Stimulated activated CD4-positive, alpha-beta T cell treated with anti-CD3 and anti-CD28 coated beads, Interleukin-12 subunit alpha, Interleukin-12 subunit beta, amount 100 ng/mL, for 4 hours (primary cell): ENCODE measurements at places on chromosomes 12 and 14.

GRCh38 chr14:44029933-44030332 lies 477.1 kb downstream of the FSCB start:
- no peak for DNase-seq

- no peak for DNase-seq
Measured at GRCh38 chr14:59582161-59582560, 5.5 kb upstream of the CCDC175 start.

DNA sequence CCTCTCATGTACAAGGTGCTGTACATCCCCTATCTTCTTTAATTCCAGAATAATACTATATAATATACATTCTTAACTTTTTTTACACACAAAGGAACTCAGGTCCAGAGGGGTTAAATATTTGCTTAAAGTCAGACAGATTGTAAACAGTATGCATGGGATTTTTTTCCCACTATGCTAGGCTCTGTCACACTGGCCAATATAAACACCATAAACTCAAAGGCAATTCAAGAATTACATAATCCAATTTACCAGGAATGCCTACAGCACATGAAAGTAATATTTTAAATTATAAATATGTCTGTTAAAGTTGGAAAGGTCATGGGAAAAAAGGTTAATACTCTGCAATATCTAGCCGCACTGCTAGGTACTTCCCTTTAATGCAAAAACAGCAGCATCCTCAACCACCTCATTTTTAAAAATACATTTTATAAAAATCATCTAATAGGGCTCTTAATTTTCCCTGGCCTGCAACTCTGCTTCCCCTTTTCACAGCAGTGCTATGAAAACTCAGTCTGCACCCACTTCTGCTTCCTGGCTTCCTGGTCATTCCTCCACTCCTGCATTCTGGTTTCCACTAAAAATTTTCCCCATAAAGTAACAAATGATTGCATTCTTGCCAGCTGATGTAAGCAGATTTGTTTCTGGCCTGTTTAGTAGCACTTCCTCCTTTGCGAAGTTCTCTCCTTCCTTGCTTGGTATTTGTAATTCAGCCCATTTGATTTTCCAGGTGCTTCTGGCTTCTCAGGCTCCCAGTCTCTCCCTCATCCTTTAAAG lies 128.1 kb downstream of the ITPR2 start:
- no peak for DNase-seq

GRCh38 chr12:105470102-105470501 lies 139.6 kb downstream of the C12orf75 start:
- DNase-seq: no peak

DNA sequence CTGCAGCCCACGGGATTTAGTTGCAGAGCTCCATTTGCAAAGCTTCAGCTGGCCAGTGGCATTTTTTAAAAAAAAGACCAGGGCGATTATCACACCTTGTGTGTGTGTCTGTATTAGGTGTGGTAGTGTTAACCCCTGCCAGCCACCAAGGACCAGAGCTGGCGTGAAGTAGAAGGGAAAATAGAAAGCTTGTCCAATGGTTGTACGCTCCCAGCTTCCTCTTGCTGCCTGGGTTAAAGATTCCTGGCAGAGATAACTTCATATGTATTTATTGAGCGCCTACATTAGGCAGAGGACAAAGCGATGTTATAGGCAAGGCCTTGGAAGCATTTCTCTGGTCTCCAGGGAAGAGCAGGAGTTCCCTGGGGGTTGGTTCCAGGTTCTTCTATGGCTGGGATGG lies 3.2 kb downstream of the JDP2 start:
- DNase-seq: no peak

GRCh38 chr12:121144416-121144914 lies 11.8 kb downstream of the P2RX7 start:
- DNase-seq: no peak

- DNase-seq: no peak
Measured at GRCh38 chr12:116689521-116689920, 48.3 kb downstream of the SPRING1 start.

DNA sequence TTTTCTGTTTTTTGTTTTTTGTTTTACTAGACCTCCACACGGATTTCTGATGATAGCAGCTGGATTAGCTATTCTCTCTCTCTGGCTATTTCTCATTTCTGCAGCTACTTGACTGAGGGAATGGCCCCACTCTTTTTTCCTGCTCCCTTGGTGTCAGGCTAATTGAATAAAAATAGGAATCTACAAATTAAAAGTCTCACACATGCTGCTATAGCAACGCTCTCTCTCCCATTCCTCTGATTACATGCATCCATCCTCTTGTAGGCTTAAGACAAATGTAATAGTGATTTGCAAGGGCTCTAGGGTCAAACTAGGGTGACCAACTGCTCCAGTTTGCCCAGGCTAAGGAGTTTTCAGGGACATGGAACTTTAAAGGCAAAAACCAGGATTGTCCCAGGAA lies 221.8 kb downstream of the PHLDA1 start:
- DNase-seq: no peak

GRCh38 chr12:57159311-57159710 lies 11.9 kb upstream of the LRP1-AS start:
- DNase-seq: no peak

GRCh38 chr12:124125203-124125871 lies 152.3 kb downstream of the ZNF664 start:
- DNase-seq: no peak

DNA sequence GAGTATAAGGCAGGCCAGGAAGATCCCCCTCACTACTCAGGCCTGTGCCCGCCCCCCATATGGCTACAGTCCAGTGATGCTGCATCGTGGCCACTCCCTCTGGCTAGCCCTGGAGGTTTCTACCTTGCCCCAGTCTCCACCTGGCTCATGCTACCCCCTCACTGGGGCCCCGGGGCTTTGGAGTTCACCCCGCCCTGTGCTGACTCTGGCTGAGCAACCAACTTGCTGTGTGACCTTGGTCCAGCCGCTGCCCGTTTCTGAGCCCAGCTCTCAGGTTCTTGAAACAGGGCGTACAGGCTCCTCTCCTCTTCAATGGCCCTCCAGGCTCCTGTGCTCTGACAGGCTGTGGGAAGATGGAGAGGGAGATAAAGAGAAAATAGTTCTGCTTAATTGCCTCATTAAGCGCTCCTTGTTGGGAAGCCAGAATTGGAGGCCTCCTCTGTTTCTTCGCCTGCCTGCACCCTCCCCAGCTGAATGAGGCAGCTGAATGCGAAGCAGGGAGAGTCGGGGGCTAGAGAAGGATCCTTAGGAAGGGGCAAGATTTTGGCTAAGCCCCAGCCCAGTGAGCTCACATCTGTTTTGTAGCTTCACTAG lies 138.2 kb upstream of the NCOR2 start:
- DNase-seq: no peak

DNA sequence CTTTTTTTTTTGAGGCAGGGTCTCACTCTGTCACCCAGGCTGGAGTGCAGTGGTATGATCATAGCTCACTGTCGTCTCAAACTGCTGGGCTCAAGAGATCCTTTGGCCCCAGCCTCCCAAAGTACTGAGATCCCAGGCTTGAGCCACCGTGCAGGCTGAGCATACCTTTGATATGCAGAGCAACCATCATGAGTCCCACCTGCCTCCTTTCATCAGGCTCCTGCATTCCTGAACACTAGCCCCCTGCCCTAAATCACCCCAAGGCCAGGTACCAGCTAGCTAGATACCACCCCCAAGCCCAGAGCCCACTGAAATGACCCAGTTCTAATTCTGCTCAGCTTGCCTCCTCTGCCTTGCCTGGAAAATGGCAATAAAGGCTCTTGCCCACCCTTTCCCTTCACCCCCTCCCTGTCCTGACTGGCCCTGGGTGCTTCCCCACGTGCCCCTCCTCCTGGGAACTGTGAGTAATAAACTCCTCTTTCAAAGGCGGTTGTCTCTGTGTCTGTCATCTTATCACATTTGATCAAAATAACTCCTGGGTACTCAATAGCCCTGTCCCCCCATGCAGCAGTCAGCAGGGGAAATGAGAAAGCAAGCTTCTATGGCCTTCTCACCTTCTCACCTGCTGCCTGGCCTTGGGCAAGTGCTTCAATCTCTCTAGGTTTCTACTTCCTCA lies 6.4 kb upstream of the BRF1 start:
- no peak for DNase-seq

- DNase-seq: no peak
Measured at GRCh38 chr12:62761658-62762057, 173.3 kb downstream of the PPM1H start.

DNA sequence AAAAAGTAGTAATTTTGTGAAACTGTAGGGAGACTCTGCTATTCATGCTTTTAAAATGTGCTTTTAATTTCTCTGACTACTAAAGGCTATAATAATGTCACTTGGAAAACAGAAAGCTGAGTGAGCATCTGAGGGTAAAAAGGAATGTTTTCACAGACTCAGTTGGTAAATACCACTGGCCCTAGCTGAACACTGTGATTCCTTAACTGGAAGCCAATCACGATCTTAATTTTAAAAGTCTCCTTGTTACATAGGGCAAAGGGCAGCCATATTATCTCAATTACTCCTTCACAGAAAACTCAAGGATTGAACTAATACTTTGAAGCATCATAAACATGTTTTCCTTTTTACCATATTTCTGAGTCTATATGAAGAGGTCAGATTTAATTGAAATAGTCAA lies 41.9 kb downstream of the PAWR start:
- DNase-seq: no peak

GRCh38 chr12:98721204-98721702 lies 76.2 kb downstream of the APAF1 start:
- DNase-seq: no peak

DNA sequence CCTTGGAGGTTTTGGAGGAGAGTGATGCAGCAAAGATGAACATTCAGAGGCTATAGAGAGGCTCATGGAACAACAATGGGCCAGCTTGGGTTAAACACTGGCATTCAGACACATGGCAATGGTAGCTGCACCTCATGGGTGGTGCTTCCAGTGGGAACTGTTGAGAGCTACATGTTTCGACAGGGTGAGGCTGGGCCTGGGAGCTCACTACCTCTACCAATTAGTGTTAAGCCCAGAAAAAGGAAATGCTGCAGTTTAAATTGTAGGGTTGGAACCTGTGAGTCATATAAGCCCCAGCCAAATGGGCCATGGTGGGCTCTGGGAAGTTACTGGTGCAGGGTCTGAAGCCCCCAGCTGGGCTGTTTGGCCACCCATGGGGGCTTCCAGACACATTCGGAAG lies 279.7 kb downstream of the ZFP36L1 start:
- DNase-seq: no peak

- DNase-seq: no peak
Measured at GRCh38 chr14:90778571-90779255, 37.5 kb downstream of the TTC7B start.
